ENCODE measurements at places on chromosomes 3 and 15. TPM values are rescaled to one million over a fixed set of nuclear protein-coding genes. Genes with fewer than 3 reads are reported as not detected.

DNA sequence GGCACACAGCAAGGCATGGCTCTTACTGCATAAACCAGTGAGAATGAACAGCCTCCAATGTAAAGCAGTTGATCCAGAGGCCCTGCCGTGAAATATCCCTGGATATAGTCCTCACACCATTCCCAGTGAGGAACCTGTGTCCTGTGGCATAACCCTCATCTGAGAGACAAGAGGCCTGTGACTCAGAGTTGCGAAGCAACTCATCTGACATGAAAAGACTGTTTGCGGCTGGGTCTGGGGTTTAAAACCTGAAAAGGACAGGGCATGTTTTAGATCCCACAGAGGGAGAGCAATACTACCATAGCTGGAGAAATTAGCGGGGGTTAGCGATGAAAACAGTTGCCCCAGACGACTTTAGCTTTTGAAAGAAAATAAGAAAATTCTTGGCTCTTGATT is 165.3 kb upstream of the BHLHE40 start:
- no peak for DNase-seq

DNA sequence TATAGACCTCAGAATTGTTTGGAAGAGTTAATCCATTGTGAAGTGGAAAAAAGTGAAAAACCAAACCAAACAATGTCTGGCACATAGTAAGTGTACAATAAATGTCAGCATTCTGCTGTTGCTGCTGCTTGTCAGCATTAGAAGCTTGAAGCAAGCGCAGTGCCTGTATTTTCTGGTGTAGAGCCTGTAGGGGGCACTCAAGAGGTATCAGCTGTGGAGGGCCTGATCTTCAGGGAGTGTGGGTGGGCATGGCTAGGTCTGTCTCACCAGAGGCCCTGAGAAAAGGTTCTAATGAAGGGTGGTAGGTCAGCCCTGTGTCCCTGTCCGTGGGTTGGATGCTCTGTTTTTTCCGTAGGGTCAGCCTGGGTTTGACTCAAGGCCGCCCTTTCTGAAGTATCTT is 3.6 kb downstream of the ADAMTSL3 start:
- no peak for DNase-seq

DNA sequence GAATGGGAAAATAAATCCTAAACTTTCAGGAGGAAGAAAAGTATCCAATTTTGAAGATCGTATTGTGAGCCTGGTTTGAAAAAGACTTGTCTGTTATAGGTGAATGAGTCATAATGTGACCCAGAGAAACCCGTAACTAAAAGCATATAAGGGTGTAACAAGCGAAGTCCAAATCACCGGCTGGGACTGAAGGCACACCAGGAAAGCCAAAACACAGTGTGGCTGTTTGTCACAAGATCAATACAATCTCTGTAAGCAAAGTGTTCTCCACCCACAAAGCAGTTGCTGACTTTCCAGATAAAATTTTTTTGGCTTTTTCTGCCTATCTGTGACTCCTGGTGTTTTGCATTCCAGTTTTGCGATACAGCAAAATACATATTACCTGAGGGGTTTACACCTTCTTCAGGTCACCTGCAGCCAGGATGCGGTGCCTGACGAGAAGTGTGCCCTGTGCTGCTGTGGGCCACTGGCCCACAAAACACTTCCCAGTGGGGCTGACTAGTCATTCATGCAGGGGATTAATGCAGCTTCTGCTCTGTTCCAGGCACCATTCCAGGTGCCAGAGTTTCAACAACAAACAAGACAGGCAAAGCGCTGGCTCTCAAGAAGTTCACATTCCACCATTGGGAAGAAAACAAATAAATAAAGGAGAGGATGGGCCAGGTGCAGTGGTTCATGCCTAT is 14.4 kb downstream of the HES1 start:
- DNase-seq, result no peak

DNA sequence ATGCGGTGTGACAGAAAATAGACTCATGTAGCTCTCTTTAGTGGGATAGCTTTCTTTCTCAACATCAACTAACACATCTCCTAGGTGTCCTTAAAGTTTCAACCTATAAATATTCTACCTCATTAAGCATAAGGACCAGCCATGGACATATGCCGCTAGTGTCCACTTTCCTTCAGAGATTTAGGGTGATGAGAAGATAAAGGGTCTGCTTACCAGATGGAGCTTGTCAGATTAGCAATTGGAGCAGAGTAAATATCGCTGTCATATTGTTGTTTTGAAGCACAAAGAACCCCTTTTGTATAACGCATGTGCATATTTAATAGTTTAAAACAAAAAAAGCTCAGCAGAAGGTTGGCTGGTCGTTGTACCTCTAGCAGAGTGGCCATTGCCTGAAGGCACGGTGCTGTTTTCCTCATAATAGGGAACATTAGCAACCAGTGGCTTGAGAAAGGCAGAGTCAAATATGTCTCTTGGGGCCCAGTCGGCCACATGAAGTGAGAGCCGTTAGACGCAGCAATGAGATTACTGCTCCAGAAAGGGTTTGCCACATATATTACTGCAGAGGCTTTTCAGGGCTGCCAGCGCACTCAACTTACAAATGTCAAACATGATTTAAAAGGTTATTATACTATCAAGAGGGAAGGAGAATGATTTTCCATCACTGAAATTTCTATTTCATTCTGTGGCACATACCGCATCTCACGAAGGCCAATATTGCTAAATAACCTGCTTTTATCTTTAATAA is 264.2 kb downstream of the ROBO2 start:
- DNase-seq, result no peak

Gene GPR27
- total RNA-seq, result 2.4 TPM

- DNase-seq, result no peak
These were observed 19.8 kb downstream of the GPR160 start for GRCh38 chr3:170057550-170057949.

GRCh38 chr15:42100021-42100800 is 5.8 kb upstream of the PLA2G4D start:
- DNase-seq, result no peak

DNA sequence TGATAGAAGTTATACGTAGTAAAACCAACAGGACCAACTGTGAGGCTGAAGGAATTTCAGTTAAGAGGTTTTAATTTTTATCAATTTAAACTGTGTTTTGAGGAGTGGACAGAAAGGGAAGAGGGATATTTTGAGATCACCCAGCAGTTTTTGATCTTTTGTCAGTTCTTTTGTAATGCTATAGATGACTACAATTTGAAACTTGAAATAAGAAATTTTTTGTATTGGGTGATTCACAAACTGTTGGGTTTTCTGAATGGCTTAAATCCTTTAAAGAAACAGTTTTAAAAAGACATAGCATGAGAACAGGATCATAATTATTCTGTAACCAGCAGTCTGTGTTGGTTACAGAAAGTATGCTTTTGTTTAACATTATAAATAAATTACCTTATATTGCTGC is 67.4 kb downstream of the TCF12 start:
- DNase-seq, result no peak

- no peak for DNase-seq
These were observed 293.7 kb upstream of the GADL1 start for GRCh38 chr3:31188112-31188511.

Gene CFAP91
- total RNA-seq, result 3.5 TPM

DNA sequence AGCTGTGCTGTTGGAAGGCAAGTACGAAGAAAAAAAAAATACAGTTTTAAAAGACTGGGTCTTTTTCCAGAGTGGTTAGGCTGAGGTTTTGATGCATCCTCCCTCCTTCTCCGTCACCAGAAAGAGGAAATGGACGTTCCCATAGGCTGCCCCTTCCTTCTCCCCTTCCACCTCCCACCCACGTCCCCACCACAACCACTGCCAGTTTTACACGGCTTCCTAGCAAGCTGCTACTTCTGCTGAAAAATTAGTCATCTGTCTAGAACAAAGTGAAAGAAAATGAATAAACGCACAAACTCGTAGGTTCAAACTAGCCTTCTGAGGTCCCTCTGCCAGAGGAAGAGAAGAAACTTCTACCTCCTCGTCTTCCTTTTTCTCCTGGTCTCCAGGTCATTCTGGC is 71.6 kb upstream of the RPL35A start:
- no peak for DNase-seq

Gene SLC51A
- total RNA-seq, result not detected

DNA sequence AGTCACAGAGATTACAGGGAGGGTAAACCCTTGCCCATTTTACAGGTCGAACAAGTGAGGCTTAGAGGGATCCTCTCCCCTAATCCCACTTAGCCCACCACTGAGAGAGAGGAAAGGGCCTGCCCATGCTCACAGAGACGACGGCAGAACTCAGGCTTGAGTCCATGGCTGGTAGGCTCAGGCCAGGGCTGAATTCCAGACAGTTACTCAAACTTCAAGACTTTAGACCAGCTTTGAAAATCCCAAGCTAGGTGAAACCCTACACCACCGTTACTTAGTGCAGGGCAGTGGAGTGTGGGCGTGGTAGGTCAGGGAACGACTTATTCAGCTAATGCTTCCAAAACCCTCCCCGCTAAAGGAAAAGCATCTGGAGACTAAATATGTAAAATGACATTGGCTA is 16.4 kb downstream of the GRIP2 start:
- peak; percentile 33 for DNase-seq

- no peak for DNase-seq
These were observed 611 bp upstream of the FANCI start for GRCh38 chr15:89243046-89243690.

Gene AADAC
- total RNA-seq, result 1.2 TPM
